Foreskin fibroblast (primary cell): ENCODE measurements at places on chromosomes 1 and 21.

- peak; percentile 6 for DNase-seq
These were observed 96.3 kb upstream of the TMPRSS15 start for GRCh38 chr21:18499761-18500376.

DNA sequence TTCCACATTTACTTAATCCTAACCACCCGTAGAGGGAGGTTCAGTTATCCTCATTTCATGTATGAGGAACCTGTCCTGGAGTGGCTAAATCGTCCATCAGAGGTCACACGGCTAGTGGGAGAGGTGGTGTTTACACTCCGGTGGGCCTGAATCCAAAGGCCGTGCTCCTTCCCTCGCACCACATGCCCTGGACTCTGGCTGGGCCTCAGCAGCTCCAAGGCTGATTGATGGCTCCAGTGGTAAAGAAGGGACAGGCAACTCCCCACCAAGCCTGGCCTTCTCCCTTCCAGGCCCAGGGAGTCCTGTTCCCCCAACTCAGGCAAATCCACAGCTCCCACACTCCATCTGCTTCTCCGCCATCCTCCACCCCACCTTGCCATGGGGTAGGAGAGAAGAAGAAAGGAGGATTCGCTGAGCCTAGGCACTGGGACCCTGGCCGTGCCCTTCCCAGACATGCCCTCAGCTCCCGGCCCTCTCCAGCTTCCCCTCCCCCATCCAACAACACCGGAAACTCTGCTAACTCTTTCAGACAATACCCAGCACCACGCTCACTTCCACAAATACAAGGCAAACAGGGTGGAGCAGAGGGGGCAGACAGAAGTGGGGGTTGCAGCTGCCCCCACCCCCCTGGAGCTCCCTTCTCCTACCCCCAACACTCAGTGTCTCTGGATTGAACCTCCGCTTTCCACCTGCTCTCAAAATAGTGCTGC, 10.9 kb downstream of the ARHGEF2 start:
- DNase-seq, result no peak

- peak; percentile 44 for DNase-seq
These were observed 492.0 kb upstream of the VAMP3 start for GRCh38 chr1:7278827-7279765.

DNA sequence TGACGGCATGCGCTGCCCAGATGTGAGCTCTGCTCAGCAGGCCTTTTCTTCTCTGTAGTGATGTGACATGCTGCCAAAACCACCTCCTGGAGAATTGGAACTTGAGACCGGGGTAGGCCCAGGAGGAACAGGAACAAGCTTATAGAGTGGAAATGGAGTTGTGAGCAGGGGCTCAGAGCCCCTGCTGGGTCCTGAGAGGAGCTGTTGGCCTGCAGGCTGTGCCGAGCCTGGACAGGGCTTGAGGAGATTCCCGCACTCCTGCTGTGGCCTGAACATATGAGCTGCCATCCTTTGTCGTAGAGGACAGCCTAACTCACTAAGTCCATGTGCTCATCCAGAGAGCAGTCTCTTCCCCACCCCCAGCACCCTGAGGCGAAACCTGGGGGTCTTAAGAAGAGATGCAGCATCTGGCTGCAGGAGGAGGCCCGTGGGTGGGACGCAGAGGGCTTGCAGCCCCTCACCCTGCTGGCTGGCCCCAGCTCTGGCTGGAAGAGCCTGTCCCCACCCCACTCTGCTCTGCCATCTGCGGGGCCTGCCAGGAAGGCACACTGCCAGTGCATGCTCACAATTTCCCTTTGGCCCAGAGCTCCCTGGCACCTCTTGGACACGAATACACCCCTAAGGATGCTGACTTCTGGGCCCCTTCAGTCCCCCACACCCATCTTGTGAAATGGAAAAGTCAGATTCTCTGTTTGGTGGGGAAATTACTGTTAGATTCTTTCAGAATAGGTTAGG, 42.5 kb downstream of the PTPRF start:
- peak; percentile 41 for DNase-seq

GRCh38 chr1:67555461-67556296, 125.5 kb upstream of the SERBP1 start:
- DNase-seq, result no peak

- DNase-seq, result no peak
These were observed 468.2 kb downstream of the NUF2 start for GRCh38 chr1:163789911-163790310.

DNA sequence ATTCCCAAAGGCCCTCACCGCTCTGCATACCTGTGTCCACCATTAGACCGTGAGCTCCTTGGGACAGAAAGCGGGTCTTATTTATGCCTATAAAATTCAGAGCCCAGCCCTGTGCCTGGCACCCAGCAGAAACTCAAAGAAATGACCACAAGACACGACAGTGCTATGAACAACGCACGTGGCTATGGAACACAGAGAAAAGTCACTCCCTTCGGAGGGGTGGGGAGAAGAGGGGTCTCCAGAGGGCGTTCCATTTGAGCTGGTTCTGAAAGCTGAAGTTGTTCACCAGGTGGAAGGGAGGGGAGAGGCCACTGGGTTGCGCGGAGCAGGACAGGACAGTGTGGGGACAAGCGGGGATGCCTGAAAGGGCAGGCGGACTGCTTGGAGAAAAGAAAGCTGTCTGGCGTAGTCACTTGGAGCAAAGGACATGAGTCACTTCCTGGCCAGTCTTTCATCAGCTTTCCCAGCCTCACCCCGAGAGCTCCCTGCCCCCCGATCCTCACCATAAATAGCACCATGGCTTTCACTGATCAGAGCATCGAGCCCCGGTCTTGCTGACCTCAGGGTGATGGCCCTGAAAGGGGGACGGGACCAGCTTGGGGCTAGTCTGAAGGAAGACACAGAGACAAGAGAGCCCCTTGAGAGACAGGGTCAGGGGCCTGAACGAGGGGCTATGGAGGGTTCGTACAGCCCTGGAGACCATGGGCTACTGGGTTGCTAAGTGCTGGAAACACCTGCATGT, 28.5 kb downstream of the ECE1 start:
- DNase-seq, result peak; percentile 98

GRCh38 chr1:23288671-23289070, 55.4 kb downstream of the HNRNPR start:
- DNase-seq, result no peak

DNA sequence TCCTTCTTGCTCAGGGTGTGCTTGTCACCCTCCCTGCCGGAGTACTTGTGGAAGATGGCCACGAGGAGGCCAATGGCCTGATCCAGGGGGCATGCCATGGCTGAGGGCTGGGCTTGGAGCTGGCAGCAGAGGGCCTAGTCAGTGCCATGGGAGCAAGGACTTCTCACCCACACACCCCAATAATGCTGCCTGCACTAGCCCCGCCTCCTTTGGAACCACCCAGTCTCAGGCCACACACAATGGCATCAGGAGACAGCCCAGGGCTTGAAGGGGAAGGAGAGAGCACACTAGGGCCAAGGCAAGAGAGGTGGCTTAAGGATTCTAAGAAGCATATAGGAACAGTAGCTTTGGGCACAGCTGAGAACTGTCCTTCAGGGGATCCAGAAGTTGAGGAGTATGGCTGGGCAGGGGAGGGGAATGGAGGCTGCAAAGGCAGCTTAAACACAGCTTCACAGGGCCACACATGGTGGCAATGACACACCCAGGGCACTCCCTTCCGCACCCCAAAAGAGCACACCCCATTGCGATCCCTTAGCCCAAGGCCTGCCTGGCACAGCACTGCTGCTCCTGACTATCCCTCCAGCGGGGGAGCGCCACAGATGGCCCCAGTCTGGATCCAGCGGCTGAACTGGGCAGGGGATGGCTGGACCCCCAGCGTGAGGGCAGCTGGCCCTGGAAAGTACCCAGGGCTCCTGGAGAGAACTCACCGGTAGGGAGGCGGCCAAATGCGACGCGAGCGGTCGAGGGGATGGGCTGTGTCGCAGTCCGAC, at the start of gene S100A6:
S100A6 (minus strand) TSS at position 750 of the 770 bp plus-strand sequence; CDS start at position 98, 652 bp downstream.
- DNase-seq, result no peak

DNA sequence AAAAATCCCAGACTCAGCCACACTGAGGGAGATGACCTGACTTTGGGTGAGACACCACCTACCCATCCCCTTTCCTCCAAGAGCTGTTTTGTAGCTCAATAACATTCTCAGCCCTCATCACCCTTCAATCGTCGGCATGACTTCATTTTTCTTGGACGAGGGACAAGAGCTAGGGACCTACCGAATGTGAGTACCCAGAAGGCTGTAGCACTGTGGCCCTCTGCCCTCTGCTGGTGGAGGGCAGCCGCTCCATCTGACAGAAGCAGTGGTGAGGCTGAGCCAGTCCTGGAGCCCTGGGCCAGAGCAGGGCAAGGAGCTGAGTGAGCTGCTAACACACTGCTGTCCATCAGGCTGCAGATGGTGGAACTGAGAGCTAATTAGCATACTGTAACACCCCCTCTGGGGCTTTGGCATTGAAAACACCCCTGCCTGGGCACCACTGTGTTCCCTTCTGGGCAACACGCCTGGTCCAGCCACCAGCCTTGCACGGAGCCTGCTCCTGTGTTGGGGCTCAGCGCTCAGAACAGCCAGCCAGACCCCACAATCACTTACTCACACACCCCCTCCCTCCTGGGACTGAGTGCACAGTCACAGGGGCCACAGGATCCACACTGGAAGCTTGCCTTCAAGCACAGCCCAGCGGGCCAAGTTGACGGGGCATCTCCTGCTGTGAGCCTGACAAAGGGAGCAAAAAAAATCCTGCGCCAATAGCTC, 18.3 kb upstream of the ALPL start:
- peak; percentile 90 for DNase-seq

DNA sequence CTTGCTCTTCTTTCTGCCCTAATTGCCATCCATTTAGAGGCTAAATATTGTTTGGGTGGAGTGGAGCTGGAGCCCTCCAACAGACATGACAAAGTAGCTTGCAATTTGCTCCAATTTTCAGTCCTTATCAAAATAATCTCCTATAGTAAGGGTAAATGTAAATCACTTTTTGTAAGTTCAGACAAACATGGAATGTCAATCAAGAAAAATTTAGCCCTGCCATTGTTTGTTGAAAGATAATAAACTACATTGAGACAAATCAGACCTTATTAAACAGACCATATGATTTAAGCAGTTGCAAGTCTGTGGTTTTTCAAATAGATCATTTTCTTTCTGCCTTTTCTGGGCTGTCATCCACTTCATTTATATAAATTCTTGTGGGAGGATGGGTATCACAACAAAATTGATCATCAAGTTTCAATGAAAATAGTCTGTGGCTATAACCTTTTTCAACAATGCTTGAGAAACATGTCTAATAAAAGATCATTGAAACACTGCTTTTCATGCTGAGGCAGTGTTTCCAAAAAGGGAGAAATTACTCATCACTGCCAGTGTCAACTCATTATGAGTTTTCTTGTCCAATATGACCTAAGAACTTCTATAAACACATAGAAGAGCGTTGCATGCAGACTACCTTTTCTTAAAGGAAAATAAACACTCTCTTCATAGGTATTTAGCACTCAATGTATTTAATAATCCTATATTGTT, 1152.0 kb upstream of the B3GALT2 start:
- DNase-seq, result peak; percentile 1

DNA sequence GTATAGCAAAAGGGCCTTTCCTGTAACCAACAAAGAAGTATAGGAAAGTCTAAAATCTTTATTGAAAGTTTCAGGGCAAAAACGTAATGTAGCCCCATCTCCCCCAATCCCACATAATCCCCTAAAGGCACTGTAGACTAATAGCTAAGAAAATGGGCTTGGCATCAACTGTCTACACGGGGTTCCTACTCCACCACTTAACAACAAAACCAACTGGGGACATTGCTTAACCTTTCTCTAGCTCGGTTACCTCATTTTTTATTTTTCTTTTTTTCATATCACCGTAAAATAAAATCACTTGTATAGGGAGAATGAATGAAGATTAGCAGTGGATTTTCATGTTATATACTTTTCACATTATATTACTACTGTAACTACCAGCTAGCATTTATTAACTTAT, 12.3 kb downstream of the MACF1 start:
- no peak for DNase-seq

- DNase-seq, result peak; percentile 45
These were observed 39.1 kb downstream of the KCNJ6 start for GRCh38 chr21:37877171-37877570.

GRCh38 chr1:62891956-62892562, 108.1 kb downstream of the ATG4C start:
- no peak for DNase-seq

- peak; percentile 55 for DNase-seq
These were observed 16.1 kb downstream of the TNFRSF8 start for GRCh38 chr1:12078938-12079861.

GRCh38 chr1:192342842-192343241, 26.1 kb downstream of the RGS21 start:
- DNase-seq, result no peak

- DNase-seq, result no peak
These were observed 8.1 kb downstream of the SDC3 start for GRCh38 chr1:30900486-30900885.

- no peak for DNase-seq
These were observed 7.8 kb downstream of the MEAF6 start for GRCh38 chr1:37506740-37507139.

DNA sequence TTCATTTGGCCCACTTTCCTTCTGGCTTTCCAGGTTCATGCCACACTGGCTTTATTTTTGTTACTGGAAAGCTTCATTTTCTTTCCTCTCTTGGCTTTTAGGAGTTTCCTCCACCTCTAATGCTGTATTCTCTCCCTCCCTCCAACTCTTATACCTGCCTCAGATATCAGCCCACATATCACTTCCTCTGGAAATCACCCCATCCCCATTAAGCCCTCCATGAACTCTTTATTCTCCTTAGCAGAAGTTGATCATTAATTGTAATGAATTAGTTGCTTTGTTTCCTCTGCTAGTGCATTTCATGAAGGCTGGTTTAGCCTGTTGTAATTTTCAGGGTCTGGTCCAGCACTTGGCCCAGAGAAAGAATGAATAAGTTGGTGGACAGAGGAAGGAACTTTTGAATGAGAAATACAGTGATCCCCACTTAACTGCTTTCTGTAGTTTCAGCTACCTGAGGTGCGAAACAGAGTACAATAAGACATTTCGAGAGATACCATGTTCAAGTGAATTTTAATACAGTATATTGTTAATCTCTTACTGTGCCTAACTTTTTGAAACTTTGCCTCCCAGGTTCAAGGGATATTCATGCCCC, 1.7 kb downstream of the SOAT1 start:
- DNase-seq, result no peak

DNA sequence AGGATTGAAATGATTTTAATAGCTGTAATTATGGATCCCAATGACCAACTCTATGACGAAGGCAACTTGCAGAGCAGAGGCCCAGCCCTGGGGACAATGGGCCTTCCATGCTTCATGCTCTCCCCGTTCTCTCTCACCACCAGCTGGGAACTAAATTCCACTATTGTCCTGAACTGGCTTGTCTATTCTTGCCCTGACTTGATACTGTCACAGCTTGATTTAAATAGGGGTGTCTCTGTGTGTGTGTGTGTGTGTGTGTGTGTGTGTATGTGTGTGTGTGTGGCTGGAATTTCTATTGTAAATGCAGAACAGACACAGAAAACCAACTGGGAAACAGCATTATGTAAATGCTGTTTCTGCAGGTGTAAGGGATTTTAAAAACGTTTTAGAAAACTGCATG, 57.0 kb downstream of the SLC22A15 start:
- DNase-seq, result no peak

DNA sequence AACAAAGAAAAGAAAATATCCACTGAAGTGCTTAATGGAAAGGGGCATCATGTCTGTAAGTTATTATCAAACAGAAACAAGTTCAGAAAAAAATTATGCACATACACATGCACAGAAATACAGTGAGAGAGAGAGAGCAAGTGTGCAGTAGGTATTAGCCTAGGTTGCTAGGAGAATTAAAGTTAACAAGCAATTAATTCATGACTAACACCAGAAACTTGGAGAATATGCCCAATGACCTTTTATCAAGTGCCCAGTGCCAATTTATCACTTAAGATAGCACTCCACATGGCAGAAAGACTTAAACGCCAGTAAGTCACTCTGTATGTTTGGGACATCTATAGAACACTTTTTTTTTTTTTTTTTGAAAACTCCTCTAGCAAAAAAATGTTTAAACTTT, 56.2 kb upstream of the SLC16A1 start:
- no peak for DNase-seq
